ENCODE measurements at places on chromosomes 1 and 21.

DNA sequence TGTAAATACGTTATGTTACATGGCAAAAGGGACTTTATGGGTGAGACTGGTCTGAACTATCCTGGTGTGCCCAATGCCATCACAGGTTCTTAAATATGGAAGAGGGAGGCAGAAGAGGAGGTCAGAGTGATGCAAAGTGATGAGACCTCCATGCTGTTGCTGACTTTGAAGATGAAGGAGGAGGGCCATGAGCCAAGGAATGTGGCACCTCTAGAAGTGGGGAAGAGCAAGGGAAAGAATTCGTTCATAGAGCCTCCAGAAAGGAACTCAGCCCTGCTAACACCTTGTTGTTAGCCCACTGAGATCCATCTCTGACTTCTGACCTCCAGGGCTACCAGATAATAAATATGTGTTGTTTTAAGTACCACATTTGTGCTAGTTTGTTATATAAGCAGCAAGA is 462.0 kb downstream of the RPS6KC1 start:
- no peak for DNase-seq

- DNase-seq: no peak
These were observed 9.7 kb upstream of the IFI16 start for GRCh38 chr1:159000070-159000409.

DNA sequence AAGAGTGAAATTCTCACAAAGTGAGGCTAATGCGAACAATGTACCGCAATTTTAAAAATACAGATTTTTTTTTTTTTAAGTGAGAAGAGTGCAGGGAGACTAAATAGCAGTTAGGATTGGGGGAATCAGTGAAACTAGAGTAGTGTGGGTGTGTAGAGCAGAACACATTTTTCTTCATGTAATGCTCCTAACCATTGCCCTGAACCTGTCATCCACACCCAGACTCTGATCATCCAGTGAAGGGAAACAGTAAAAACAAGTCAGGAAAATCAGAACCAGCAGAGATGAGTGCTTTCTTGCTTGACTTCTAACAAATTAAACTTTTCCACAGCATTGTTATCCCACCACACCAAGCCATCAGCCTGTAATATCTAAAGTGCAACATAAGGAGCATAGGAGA is 9.1 kb downstream of the CADM3 start:
- DNase-seq: no peak

DNA sequence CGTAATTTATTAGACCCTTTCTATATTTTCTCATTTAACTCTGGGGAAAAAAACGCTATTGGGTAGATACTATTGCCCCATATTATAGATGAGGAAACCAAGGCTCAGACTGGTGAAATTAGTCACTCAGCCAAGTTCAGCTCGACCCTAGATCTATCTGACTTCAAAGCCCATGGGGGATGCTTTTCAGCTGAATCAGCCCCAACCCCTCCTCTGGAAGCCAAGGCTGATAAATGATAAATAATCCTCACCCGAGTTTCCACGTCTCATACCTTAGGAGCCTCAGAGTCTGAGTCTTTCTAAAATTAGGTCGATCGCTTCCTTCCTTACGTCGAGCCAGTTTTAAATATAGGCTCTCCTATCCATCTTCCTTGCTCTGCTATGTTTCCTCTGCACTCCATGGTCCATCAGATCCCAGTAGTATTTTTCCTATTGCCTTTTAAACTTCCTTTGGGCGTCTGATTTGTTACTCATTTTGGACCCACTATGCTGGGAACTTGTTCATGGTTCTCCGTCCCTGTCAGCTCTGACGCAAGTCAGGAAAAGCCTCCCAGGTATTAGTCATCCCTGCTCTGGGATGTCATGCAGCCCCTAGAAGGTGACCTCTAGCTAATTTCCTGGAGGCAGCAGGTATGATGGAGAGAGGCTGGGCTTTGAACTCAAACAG is 122.8 kb downstream of the PLPP3 start:
- no peak for DNase-seq

DNA sequence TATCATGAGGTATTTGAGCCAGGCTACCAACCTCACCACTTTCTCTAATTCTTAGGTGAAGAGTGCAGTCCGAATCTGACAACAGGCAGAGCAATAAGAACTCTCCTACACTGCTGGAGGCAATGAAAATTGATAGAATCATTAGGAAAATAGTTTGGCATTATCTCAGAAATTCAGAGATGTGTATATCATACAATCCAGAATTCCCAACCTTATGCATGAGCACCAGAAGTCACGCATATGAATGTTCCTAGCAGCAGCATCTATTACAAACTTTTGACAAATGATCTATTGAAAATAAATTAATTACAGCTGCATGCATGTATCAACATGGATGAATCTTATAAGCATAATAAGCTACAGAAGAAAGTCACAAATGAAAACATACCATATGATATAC is 176.9 kb upstream of the CAMK1G start:
- peak; percentile 79 for DNase-seq

- DNase-seq: no peak
These were observed 270.3 kb downstream of the COL11A1 start for GRCh38 chr1:102838016-102838415.

GRCh38 chr21:18812308-18812707 is 408.7 kb upstream of the TMPRSS15 start:
- no peak for DNase-seq

- no peak for DNase-seq
These were observed 120.4 kb downstream of the SIPA1L2 start for GRCh38 chr1:232509570-232509969.

- DNase-seq: no peak
These were observed 48.9 kb downstream of the CHML start for GRCh38 chr1:241591317-241591716.

- DNase-seq: peak; percentile 85
These were observed 101.5 kb upstream of the SLFNL1 start for GRCh38 chr1:41122851-41123518.

- DNase-seq: no peak
These were observed 113.7 kb upstream of the PLXNA2 start for GRCh38 chr1:208357644-208358507.

DNA sequence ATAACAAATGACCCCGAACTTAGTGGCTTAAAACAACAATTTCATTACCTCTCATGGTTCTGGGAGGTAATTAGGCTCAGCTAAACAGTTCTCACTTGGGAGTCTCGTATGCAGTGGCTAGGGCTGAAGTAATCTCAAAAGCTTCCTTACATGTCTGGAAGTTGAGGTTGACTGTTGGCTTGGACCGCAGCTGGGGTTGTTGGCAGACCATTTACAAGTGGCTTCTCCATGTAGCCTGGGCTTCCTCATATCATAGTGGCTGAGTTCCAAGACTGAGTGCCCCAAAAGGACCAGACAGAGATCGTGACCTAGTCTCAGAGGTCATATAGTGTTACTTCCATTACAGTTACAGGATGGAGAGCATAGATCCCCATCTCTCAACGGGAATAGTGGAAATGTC is 2.4 kb upstream of the POGZ start:
- DNase-seq: no peak

GRCh38 chr1:107264561-107264960 is 123.7 kb downstream of the NTNG1 start:
- no peak for DNase-seq

DNA sequence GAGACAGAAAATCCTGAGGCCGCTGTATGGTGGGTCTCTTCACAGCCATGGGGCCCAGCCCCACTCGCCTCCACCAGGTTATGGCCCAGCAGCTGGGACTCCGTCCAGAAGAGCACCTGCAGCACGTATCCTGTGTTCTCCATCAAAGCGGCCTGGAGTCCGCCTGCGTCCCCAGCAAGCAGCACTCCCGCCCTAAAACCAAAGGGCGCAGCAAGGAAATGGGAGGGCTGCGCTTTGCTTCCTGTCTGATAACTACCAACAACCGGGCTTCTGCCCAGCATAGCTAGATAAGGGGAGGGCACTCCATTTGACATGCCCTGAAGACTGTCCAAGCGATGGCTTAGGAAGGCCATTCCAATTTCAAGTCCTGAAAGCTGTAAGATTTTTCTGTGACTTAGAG is 119.9 kb downstream of the KCNJ15 start:
- DNase-seq: no peak

DNA sequence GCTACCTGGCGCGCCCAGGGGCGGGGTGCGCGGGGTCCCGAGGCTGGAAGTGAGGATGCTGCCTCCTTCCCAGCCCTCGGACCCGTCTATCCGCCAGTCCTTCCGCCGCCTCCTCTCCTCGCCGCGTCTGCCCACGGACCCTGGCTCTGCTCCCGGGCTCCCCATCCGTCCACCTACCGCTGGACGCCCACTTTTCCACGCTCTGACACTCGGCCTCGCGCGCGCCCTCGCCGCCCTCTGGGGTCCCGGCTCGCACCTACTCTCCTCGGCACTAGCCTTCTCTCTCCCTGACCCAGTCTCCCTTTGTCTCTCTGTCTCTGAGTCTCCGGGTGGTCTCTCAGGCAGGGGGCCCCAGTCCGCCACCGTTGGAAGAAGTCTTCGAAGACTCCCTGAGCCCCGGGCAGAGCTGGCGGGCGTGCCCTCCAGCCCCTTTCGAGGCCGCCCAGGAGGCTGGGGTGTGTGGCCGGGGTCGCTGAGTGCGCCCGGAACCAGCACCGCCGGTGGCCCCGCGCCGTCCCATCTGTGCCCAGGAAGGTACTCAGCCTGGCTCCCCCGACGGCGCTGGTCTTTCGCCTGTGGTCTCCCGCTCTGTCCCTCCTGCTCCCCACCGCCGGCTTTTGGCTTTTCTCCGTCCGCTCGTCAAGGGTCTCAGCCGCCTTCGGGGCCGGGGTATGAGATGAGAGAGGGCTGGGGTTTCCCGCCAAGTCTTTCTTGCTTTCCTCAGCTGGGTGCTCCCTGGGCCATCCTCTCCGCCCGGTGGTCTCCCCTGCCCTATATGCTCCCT is 610 bp downstream of the DRAXIN start:
- DNase-seq: no peak

DNA sequence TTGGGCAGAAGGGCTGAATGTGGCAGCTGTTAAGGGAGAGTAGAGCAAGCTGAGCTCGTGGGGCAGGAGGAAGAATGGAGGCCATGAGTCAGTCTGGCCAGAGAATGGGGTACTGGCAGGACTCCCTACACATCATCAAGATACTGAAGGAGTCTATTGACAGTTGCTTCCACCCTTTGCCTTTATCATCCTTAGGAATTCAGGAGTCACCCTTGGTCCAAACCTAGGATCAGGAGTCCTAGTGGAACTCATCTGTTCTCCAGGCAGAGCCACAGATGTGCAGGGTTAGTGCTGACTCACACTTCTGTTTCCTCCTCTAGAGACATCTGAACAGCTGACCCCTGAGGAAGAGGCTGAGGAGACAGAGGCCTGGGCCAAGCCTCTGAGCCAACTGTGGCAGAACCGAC is 18.7 kb upstream of the ST3GAL3 start:
- no peak for DNase-seq

DNA sequence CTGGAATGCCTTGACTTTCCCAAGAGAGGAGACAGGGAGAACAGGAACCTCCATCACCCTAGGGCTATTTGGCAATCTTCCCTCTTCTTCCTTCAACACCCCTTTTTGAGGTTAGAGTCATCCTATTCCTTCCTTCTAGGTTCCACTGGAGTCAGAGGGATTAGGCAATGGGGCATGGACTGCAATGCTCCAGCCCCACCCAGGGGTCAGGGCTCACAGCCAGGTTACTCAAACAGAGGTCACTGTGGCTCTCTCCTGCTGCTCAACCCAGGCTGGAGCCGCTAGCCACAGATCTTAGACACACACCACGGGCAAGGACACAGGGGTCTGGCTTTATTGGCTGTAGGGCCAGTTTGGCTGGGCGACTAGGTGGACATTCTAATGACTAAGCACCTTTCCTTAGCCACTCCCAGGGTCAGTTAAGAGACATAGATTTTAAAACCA is 145.5 kb upstream of the NRIP1 start:
- no peak for DNase-seq

- DNase-seq: no peak
These were observed 30.4 kb upstream of the GNG12 start for GRCh38 chr1:67863637-67864036.

- DNase-seq: no peak
These were observed 26.4 kb upstream of the EVA1B start for GRCh38 chr1:36349839-36350238.

GRCh38 chr1:205840146-205840923 is 9.6 kb downstream of the PM20D1 start:
- DNase-seq: no peak

DNA sequence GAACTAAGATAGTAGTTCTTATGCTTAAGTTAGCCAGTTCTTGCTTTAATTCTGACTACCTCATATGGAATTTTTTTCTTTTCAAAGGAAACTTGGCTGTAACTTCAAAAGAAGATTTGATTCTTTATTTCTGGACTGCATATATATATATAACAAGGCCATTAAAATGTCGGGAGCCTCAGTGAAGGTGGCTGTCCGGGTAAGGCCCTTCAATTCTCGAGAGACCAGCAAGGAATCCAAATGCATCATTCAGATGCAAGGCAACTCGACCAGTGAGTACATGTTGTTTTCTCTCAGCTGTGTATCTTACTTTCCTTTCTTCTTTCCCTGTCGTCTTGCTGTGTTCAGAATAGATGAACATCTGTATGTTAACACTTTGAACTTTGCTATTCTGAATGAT is 21.8 kb downstream of the KIF1B start:
- DNase-seq: no peak

- no peak for DNase-seq
These were observed 182.1 kb downstream of the MRPL39 start for GRCh38 chr21:25425156-25425555.

- no peak for DNase-seq
These were observed 13.1 kb downstream of the KRTAP13-1 start for GRCh38 chr21:30408782-30409494.

DNA sequence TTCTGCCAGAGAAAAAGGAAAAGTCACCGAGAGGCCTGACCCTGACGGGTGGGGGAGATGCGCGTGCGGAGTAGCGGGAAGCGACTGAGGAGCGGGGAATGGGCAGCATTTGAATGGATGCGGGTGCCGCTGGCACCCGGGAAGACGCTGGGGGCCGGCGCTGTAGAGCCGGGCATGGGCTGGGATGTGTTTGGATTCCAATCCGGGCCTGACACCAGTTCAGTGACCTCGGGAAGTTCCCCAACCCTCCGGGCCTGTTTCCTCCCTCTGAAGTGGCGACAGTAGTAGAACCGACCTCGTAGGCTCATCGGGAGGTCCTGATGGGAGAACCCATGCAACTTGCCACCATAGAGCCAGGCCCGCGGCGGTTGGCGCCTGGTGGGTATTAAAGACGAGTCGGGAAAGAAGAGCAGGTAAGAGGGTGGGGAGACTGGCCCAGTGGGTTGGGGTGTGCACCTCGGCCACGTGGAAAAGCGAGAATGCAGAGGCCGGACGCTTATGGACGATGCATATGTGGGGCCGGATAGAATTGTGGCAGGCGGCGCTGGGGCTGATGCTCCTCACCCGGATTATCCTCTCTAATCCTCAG is 642 bp upstream of the SLC16A1 start:
- DNase-seq: no peak

DNA sequence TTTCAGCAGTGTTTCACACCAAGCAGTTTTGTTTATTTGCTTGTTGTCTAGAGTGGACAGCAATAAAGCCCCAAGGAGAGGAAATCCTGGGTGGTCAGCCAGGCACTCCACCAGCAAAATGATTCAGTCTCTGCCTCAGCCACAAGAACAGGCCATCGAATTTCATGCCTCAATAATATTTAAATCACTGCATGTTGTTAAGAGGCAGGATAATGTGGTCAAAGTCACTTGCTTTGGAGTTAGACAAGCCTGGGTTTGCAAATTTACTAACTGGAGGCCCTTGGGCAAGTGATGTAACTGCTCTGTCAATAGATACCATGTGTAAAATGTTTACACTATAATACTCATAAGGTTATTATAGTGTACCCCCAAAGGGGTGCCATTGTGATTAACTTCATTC is 349.6 kb downstream of the LMO4 start:
- no peak for DNase-seq
